ENCODE measurements at places on chromosomes 16 and 17.

DNA sequence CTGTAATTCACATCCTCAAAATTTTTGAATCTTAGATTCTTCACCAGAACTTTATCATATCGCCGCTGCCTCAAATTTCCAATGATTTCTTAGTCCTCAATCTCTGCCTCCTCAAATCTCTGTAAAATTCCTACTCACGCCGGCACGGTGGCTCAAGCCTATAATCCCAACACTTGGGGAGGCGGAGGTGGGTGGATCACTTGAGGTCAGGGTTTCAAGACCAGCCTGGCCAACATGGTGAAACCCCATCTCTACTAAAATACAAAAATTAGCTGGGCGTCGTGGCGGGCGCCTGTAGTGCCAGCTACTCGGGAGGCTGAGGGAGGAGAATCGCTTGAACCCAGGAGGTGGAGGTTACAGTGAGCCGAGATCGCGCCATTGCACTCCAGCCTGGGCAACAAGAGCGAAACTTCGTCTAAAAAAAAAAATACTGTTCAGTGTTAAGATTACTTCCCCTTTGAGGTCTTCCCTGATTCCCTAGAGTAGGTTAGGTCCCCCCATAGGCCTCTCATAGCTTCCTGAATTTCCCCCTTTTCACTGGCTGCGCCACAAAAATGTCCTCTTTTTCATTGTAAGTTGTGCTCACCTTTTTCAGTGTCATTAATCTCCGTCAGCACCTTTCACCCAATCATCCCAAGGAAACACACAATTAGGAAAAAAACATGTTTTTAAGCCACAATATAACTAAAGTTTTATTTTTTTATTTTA is 919 bp upstream of the CBX1 start:
- no peak for DNase-seq

- no peak for DNase-seq
Measured at GRCh38 chr17:64392300-64392699, 1.6 kb upstream of the PECAM1 start.

- DNase-seq = no peak
Measured at GRCh38 chr16:6335072-6335471, 997.6 kb upstream of the RBFOX1 start.

GRCh38 chr17:61397086-61397842 is 2.4 kb upstream of the TBX2 start:
- no peak for DNase-seq

GRCh38 chr17:80908211-80908610 is 83.4 kb upstream of the CHMP6 start:
- no peak for DNase-seq

DNA sequence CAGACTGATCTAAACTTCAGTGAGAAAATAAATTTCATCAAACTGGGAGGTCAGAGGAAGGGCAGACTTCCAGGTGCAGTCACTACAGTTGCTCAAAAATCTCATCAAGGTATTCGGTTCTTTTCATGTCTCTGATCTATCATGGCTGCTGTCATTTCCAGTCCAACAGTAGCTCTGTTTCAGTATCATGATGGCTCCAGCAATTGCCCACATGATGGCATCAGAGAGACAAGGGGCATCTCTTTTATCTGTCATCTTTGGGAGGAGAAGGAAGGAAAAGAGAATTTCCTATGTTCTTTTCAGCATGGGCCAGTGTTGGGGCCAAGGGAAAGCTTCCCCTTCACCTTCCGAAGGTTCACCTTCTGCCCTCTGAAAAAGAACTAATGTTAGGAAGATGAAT is 504.9 kb upstream of the HSBP1 start:
- no peak for DNase-seq
